Stimulated activated CD4-positive, alpha-beta T cell treated with anti-CD3 and anti-CD28 coated beads, Interleukin-1b, Interleukin-23, amount 100 ng/mL, for 48 hours (primary cell): ENCODE measurements at places on chromosomes 3 and 15.

- DNase-seq = no peak
Measured at GRCh38 chr3:95352471-95352870, 1289.6 kb downstream of the NSUN3 start.

DNA sequence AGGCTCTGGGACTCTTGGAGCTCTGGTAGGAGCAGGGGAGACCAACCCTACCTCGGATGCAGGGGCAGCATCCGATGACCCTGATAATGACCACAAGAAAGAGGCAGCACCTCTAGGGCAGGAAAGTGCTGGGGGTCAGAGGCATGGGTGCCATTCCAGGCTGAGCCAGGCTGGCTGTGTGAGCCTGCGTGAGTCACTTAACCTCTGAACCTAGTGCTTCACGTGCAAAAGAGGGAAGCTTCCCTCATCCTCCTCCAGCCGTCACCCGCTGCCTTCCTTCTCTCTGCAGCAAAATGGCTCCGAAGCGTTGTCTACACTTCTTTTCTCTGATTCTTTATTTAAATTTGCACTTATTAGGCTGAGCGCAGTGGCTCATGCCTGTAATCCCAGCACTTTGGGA, 35.5 kb downstream of the ZDHHC19 start:
- DNase-seq = no peak

GRCh38 chr3:81958972-81959640, 197.7 kb upstream of the GBE1 start:
- DNase-seq = no peak

DNA sequence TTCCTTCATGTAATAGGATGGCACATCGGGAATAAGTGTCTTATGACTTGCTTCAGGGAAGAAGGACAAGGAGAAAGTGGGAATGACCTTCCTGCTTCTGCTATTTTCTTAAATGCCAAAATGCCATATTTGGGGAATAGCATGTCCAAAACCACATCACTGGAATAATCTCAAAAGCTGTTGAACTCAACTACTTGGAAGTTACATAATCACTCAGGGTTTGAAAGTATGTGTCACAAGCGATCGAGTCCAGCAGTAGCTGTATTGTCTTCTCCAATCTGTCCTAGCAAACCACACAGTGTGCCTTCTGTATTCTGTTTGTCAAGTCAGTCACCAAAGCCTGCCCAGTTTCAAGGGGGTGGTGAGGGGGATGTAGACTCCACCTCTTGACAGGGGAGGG, 58.3 kb upstream of the GADL1 start:
- no peak for DNase-seq
